ENCODE measurements at places on chromosomes 7 and 10.
A peak's percentile ranks its signal among the peaks of the same experiment; 100 is the strongest.

DNA sequence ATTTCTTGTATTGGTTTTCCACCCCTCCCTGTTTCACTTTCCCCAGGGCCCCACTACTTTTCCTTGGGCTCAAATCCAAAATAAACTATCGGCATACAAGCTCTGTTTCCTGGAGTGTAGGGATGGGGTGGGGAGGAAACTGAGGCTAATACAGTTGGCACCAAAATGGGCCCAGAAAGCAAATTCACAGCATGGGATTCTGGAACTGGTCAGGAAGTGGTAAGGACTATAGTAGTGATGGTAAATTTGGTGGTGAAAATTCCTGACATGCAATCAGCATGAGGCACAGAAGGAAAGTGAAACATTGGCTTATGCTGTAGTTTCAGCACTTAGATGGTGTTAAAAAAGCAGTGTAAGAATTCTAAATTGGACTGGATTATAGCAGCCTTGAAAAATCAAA lies 8.7 kb upstream of the SAMD9L start:
- no peak for DNase-seq

GRCh38 chr7:51589111-51589510 lies 272.5 kb upstream of the COBL start:
- no peak for DNase-seq

- DNase-seq: peak; percentile 37
Observed at GRCh38 chr10:89414879-89415821, 782 bp downstream of the IFIT5 start.

DNA sequence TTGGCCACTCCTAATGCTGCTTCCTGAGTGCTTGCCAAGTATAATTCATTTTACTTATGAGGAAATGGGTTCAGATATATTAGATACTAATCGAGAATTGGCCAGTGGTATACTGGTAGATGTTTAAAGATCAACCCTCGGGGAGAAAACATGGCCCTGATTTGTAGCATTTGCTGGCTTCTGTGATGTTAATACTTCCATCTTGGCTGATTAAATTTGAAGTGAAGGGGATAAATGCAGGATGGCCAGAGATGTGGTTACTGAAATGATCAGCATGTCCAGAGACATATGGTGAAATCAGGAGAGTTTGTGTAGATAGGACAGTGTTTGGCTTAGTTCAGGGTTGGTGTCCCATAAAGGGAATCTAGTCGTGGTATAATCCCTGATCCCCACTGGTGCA lies 11.2 kb downstream of the UBE2D4 start:
- no peak for DNase-seq

GRCh38 chr7:137976696-137977095 lies 25.2 kb downstream of the CREB3L2 start:
- no peak for DNase-seq

- no peak for DNase-seq
Observed at GRCh38 chr7:140230516-140230860, 53.7 kb upstream of the KDM7A start.

- no peak for DNase-seq
Observed at GRCh38 chr10:4018054-4018511, 233.1 kb upstream of the KLF6 start.

GRCh38 chr10:49749556-49750491 lies 12.3 kb downstream of the OGDHL start:
- DNase-seq: no peak

- DNase-seq: no peak
Observed at GRCh38 chr10:101797403-101798059, 14.3 kb upstream of the NPM3 start.

GRCh38 chr7:28296571-28297483 lies 115.5 kb upstream of the CREB5 start:
- DNase-seq: peak; percentile 35

DNA sequence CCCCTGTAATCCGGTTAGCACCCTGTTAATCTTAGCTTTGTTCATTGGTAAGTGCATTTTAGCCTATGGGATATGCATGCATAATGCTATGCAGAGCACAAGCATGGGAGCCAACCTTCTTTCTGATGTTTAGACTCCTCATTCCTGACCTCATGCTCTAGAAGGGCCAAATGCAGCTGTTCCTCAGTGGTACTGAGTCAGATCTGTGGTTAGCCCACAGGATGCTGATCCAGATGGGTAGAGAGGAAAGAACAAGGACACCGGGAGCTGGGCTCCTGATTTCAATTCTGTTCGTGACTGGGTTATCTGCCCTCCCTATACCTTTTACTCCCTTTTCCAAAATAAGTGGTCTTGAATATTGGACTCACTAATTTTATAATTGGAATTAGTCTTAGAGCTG lies 31.7 kb upstream of the C10orf90 start:
- DNase-seq: no peak

DNA sequence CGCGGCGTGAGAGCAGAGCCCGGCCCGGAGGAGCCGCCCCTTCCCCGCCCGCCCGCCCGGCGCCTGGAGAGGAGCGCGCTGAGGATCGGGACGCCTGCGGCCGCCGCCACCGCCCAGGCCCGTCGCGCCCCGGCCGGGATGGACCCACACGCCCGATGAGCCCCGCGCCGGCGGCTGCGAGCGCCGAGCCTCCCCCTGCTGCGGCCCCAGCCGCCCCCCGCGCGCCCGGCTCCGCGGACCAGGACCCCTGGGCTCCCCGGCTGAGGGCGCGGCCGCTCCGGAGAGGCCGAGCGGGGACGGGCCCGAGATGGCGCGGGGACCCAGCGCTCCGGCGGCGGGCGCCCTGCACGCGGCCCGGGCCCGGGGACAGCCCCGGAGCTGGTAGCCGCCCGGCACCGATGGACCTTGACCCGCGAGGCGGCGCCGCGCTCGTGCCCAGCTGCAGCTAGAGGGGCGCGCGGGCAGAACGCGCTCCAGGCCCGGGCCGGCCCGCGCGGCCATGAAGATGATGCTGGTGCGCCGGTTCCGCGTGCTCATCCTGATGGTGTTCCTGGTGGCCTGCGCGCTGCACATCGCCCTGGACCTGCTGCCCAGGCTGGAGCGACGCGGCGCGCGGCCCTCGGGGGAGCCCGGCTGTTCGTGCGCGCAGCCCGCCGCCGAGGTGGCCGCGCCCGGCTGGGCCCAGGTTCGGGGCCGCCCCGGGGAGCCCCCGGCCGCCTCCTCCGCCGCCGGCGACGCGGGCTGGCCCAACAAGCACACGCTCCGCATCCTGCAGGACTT lies 520 bp downstream of the FAM20C start:
- DNase-seq: no peak

GRCh38 chr10:118017071-118017740 lies 29.5 kb downstream of the RAB11FIP2 start:
- DNase-seq: no peak

DNA sequence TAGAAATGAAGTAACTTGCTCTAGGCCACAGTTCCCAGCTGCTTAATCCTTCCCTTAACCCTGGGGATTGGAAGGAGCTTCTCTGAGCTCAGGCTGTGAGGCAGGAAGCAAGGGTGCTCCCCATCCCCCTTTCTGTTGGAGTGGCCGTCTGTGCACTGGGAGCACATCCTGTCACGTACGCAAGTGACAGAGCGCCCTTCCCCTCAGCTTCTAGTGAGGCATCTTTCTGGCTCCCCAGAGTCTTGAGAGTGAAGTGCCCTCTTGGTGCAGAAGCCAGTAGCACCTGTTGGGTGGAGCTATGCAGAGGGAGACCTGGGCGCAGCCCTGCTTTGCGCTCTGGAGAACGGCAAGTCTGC lies 47.8 kb downstream of the SHH start:
- DNase-seq: no peak

GRCh38 chr7:149241696-149242095 lies 2.2 kb downstream of the ZNF212 start:
- DNase-seq: no peak

DNA sequence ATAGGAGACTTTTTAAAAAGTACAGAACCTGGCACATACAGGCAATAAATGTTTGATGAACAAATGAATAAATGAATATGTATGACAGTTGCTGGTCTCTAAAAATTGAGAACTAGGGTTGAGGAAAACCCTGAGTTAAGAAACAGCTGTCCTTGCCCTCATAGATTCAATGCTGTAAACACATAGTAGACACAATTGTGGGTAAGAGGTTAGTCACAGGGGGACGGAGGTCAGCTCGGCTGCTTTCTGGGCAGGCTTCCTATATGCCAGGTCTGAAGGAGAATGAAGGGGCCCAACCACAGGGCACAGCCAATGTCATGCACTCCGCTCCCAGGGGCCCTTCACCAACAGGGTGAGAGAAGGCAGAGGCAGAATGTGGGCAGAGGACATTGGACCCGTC lies 143.3 kb upstream of the RSU1 start:
- no peak for DNase-seq

- no peak for DNase-seq
Observed at GRCh38 chr10:109958059-109958458, 34.7 kb upstream of the XPNPEP1 start.
